CD8-positive, alpha-beta T cell (primary cell): ENCODE measurements at places on chromosomes 11 and 22.

DNA sequence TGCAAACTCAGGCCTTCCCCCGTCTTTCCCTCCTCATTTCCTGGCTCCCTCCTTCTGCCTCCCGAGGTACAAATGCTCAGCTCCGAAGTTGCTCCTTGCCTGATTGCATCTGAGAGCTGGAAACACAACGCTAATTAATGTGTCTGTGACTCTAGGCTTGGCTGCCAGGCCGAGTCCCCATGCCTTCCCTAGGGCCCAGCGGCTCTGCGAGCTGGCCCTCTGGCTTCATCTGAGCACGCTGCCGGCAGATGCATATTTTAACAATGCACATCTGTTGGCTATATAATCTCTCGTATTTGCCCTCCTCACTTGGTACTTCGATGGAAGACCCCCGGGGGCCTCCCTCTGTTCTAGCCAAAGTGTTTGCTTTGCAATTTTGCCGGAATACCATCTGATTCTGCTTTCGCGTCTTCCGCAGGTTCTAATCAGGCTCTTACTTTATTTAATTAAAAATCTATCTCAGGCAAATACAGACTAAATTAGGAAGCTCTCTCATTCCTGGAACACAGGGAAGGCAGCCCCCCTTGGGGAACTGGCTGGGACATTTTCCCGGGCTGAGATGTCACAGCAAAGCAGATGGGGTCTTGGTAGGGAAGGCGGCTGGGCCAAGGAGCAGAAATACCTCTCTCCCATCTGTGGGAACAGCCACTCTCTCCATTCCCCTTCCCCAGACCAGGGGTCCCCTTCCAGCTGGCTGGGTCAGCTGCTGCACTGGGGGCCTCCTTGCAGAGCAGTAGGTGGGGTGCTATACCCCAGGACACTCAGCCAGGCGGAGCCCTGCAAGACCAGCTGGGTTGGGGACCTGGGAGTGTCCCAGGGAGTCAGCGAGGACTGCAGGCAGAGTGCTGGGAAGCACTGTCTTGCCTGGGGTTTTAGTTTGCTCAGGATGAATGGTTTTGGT is 162.8 kb downstream of the ST3GAL4 start:
- DNase-seq = no peak

GRCh38 chr11:79431535-79431934 is 9.3 kb downstream of the TENM4 start:
- DNase-seq = no peak

GRCh38 chr11:19803506-19803998 is 90.9 kb downstream of the NAV2 start:
- DNase-seq = no peak

GRCh38 chr11:1468473-1469066 is 18.0 kb downstream of the MOB2 start:
- DNase-seq = no peak

DNA sequence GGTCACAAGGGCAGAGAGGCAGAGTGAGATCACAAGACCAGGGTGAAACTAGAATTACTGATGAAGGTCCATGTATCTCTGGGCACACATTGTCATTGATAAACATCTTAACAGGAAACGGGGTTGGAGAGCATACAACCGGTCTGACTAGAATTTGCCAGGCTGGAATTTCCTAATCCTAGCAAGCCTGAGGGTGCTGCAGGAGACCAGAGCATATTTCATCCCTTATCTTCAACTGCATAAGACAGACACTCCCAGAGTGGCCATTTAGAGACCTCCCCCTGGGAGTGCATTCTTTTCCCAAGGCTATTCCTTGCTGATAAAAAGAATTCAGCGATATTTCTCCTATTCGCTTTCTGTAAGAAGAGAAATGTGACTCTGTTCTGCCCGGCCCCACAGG is 84.6 kb upstream of the IZUMO1R start:
- no peak for DNase-seq

GRCh38 chr22:41132550-41132949 is 40.2 kb downstream of the EP300 start:
- DNase-seq = no peak

DNA sequence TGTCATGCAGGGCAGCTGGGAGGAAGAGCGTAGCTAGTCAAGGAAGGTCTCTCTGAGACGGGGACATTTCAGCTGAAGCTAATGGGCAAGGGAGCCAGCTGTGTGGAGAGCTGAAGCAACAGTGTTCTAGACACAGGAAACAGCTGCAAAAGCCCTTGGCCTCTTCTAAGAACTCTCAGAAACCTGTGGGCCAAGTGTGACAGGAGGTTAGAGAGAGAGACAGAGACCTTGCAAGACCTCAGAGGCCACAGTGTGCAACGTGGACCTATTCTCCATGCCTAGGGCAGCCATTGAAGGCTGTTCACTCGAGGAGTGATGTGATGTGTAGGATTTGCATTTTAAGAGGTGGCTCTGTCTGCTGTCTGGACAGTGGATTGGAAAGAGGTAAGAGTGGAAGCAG is 48.7 kb upstream of the TNRC6B start:
- peak; percentile 32 for DNase-seq

DNA sequence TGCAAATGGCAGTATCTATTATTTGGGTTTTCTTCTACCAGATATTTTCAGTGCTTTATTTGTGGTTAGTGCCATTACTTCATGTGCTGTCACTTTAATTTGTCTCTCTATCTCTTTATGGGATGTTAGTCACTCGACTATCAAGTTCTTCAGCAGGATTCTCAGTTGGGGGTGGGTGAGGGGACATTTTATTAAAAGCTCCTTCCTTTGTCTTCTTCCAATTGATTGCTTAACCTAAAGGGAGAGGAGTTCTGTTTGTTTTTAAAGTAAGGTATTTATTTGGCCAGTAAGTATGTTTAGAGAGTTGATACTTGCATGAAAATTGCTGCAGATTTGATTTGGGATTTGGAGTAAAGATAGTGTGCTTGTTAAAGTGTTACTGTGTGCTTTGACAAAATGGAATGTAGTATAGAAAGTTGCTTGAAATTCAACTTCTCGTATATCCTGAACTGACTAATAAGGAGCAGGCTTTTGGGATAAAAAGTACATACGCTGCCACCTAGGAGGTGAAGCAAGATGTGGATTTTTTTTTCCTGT is 10.3 kb downstream of the YAP1 start:
- no peak for DNase-seq

- no peak for DNase-seq
Observed at GRCh38 chr11:126585774-126586491, 230.4 kb downstream of the ST3GAL4 start.

- no peak for DNase-seq
Observed at GRCh38 chr22:20015971-20016733, 471 bp downstream of the ARVCF start.

- no peak for DNase-seq
Observed at GRCh38 chr11:13108416-13108815, 99.3 kb downstream of the RASSF10 start.

DNA sequence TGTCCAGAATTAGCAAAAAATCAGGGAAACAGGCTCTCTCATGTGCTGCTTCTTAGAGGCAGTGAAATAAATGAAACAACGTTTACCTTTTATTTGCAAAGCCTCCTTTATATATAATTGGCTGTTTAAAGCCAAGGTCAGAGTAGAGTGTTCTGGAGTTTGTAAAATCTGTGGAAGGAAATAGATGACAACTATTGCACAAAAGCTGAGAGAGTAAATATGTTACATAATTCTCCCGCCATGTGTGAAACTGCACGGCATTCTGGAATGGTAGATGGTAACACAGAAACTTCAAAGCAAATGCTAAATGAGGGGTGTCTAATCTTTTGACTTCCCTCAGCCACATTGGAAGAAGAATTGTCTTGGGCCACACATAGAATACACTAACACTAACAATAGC is 51.5 kb upstream of the FGF3 start:
- no peak for DNase-seq

- DNase-seq = no peak
Observed at GRCh38 chr22:35467681-35468434, 67.9 kb downstream of the MCM5 start.

GRCh38 chr11:65897020-65897471 is 3.1 kb downstream of the FOSL1 start:
- DNase-seq = no peak

GRCh38 chr11:132876239-132876638 is 656.1 kb downstream of the OPCML start:
- no peak for DNase-seq

- peak; percentile 93 for DNase-seq
Observed at GRCh38 chr11:57712256-57713150, at the start of gene TMX2. Gene TMX2, plus strand, starts transcription at chr11:57712593. Its CDS starts 26 bp downstream, at chr11:57712619.

GRCh38 chr11:130616573-130616972 is 168.1 kb downstream of the ADAMTS15 start:
- DNase-seq = no peak

DNA sequence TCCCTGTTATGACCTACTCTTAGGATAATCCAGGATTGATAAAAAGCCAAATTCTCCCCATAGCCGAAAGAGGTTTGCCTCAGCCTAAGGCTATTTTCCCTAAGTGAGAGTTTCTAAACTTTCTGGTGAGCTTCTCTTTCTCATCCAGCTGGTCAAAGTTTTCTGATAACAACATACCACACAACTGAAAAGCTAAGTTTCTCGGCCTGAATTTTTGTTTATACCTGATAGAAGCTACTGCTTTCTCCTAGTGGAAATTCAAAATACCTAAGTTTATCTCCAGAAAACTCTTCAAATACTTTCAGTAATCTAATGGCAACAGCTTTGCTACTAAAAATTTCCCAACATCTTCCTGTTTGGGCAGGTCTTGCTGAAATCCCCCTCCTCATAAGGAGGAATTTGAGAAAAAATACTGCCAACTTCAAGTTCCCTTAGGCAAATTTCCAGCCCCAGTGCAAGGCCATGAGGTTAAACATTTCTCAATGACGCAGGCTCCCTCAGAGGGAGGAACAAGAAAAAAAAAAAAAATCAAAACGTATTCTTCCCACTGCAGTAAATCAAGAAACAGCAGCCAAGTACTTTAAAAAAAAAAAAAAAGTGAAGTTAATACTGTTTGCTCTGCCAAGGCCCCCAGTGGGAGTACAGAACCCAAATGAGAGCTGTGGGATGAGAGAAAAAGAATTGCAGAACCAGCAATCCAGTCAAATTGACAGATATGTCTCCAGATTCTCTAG is 127.0 kb downstream of the MRTFA start:
- DNase-seq = no peak

DNA sequence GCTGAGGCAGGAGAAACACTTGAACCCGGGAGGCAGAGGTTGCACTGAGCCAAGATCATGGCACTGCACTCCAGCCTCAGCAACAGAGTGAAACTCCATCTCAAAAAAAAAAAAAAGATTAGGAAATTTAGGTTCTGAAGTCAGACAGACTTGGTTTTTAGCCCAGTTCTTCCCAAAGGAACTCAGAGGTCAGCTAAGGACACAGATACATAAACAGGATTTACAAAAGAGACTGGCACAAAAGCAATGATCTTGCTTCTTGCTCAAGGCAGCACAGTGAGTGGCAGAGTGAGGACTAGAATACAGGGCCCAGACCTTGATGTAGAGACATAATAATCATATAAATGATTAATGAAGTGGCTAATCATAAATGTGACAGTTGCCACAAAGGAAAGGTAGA is 25.4 kb upstream of the RRAS2 start:
- DNase-seq = no peak

DNA sequence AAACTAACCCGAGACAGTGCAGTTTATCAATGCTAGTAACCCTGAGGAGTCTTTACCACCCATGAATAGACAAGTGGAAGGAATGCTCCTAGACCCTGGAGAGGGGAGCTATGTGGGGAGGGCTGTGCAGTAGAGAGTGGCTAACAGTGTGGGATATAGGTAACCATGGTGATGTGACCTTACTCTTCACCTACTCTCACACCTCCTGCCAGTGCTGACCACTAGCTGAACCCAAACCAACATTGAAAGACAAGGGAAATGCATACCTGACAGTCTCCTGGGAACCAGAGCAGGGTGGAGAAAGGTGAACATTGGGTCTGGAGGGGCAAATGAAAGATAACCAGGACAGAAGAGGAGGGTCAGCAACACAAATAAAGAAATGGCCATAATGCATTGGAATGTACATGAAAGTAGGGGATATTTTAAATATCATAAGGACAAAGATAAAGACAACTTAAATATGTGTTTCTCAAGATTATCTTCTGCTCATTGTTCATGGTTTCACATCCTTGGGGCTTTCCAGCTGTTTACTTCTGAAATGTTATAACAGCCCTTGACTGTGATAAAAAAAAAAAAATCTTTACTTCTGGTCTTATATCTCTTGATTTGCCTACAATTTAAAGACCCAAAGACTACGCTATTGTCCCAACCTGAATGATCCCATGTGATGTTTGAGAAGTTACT is 983.3 kb upstream of the TENM4 start:
- no peak for DNase-seq

GRCh38 chr11:60970369-60970774 is 1.1 kb upstream of the CD6 start:
- DNase-seq = peak; percentile 66

DNA sequence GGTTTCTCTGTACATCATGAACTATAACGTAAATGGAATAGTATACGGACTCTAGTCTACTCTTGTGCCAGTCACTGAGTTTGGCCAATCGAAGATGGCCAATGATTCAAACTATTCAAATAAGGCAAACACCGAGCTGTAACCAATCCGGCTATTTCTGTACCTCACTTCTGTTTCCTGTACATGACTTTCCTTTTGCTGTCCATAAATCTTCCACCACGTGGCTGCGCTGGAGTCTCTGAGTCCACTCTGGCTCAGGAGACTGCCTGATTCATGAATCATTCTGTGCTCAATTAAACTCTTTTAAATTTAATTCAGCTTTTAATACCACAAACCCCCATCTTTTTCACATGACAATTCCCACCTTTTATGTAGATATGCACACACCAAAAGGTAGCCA is 1.5 kb upstream of the JAML start:
- no peak for DNase-seq

DNA sequence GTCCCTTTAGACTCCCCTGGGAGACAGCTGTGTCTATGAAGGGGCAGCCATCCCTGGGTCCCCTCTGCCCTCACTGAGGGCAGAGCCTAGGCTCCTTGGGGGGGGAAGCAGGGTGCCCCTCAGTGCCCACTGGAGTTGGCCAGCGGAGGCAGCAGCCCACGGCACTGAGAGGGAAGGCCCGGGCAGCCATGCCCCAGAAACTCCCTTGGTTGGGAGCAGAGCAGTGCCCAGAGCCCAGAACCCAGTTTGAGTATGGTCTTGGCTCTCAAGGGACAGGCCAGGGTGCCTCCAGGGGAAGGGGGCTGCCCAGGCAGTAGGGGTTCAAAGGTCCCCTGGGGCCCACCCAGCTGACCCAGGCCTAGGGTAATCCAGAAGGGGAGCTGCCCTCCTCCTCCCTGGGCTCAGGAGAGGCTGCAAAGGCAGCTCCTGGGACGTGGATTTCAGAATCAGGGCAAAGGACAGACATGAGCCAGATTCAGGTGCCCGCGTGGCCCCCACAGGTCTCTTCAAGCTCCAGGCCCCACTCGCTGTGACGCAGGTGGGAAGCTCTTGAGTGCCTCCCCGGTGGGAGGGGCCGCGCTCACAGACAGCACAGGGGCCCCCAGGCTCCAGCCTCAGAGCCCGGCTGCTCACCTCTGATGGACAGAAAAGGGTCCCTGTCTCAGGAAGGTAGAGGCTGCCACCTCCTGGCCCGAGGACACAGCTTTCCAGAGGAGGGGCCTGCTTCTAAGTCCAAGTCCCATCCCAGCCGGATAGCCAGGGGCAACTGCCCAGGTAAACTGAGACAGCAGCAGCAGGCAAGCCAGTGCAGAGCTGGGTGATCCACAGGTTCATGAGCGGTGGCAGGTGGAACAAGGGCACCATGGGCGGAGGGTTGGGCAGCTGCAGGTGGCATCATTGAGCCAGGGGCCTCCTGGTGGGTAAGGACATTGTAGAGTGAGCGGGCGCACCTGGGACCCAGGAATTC is 2.6 kb downstream of the C11orf21 start:
- DNase-seq = peak; percentile 45
